ENCODE measurements at places on chromosomes 5 and 9.

DNA sequence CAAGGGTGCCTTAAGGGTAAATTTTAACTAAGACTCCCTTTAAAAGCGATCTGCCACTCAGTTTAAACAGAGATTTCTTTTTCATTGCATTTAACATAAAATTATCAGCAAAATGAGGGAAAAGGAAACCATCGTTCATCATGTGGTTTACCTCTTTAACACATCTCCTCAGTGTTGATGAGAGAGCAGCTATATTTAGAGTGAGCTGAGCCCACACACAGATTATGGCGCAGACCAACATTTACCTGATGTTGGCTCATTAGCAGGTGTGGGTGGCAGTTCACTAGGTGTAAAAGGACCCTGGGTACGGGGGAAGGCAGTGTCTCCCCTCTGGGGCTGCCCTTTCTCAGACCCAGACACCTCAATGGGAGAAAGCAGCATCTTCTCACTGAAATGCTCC is 149.8 kb downstream of the ENTREP1 start:
- peak; percentile 8 for DNase-seq
- no peak overlapping the region for H3K27ac ChIP-seq
- H3K4me1 ChIP-seq: peaks cover 23% of the 10 kb centered on the region
- H3K4me3 ChIP-seq: no peak overlapping the region

- H3K4me3 ChIP-seq: no peak overlapping the region
- DNase-seq: no peak
- no peaks in the 10 kb centered on the region for H3K36me3 ChIP-seq
- peaks cover 3% of the 10 kb centered on the region for H3K4me1 ChIP-seq
Measured at GRCh38 chr5:149117970-149118369, 23.3 kb upstream of the ABLIM3 start.

DNA sequence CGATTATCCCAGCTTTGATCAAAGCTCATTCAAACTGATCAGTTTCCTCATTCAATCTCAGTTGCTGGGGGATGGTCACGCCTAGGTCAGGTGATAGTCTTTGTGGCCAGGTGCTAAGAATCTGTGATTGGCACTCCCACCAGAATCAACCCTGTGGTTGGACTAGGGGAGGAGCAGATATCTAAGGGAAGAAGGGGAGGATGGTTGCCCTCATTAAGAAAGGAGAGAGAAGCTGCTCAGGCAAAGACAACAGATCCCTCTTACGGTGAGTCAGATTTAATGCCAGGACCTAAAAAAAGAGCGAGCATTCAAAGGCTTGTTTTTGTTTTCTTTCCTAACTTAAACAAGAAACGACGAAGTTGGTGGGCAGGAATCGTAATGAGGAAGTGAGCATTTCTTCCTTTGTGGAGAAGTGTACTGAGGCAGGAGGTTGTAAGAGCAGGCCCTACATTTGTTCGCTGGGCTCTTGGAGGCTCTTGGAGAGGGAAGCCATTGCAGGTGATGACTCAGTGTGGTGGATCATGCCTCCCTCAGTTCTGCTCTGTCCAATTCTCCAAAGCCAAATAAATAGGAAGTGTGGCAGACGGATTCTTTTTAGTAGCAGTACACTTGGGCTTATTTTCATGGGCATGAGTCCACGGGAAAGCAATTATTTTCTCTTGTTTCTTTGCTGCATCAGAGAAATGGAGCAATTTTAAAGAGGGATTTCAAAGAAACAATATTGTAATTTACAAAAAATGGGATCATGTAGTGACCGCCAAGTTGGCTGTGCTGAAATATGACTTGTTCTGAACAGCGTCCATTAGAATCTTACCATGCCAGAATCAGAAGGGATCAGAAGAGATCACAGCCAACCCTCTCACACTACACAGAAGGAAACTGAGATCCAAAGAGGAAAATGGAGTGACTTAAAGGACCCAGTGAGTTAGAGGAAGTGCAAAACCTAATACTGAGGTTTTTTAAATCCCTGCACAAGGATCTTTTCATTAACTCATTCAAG is 18.7 kb upstream of the TGFBR1 start:
- peaks cover 2% of the 10 kb centered on the region for H3K4me1 ChIP-seq
- no peak overlapping the region for H3K27ac ChIP-seq
- DNase-seq: no peak
- no peaks in the 10 kb centered on the region for H3K36me3 ChIP-seq
- no peaks in the 10 kb centered on the region for H3K27me3 ChIP-seq
- H3K4me3 ChIP-seq: no peak overlapping the region

GRCh38 chr5:14656898-14657297 is 7.6 kb upstream of the OTULIN start:
- no peaks in the 10 kb centered on the region for H3K27me3 ChIP-seq
- DNase-seq: no peak
- H3K4me3 ChIP-seq: no peak overlapping the region
- H3K27ac ChIP-seq: peak overlapping the region; percentile 42
- H3K4me1 ChIP-seq: peaks cover 42% of the 10 kb centered on the region

Data from activated CD4-positive, alpha-beta T cell treated with anti-CD3 and anti-CD28 coated beads for 36 hours (primary cell).